ENCODE measurements at places on chromosomes 1 and 21.

DNA sequence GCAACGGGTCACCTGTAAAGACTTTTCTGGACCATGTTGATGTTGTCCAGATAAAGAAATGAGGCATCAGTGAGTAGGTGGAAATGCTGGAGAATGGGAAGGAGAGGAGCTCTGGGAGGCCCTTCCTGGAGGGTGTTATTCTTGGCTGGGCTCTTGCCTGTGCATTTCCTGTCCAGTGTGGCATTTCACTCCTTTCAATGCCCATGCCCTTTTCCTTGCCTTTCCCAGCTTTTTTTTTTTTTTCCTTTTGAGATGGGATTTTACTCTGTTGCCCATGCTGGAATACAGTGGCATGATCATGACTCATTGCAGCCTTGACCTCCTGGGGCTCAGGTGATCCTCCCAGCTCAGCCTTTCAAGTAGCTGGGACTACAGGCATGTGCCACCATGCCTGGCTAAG is 11.8 kb downstream of the NOS1AP start:
- DNase-seq, result no peak

- DNase-seq, result no peak
Observed at GRCh38 chr1:40432644-40433390, 17.5 kb upstream of the ZFP69B start.

GRCh38 chr1:47416319-47417169 is 459 bp downstream of the FOXE3 start:
- DNase-seq, result no peak

DNA sequence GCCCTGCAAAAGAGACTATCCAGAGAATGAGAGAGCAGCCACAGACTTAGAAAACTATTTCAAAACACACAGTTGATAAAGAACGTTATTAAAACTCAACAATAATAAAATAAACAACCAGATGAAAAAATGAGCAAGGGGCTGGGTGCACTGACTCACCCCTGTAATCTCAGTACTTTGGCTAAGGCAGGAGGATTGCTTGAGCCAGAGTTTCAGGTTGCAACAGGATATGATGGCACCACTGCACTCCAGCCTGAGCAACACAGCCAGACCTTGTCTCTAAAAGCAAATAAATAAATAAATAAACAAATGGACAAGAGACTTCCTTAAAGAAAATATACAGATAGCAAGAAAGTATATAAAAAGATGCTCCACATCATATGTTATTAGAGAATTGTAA is 144.6 kb downstream of the LRRIQ3 start:
- no peak for DNase-seq

- DNase-seq, result no peak
Observed at GRCh38 chr1:246919902-246920301, 11.8 kb downstream of the AHCTF1 start.

GRCh38 chr21:15410853-15411252 is 318.9 kb upstream of the USP25 start:
- no peak for DNase-seq

- peak; percentile 45 for DNase-seq
Observed at GRCh38 chr1:43881415-43881814, 52.2 kb upstream of the ARTN start.
